ENCODE measurements at places on chromosomes 5 and 9.
A peak's percentile ranks its signal among the peaks of the same experiment; 100 is the strongest.

DNA sequence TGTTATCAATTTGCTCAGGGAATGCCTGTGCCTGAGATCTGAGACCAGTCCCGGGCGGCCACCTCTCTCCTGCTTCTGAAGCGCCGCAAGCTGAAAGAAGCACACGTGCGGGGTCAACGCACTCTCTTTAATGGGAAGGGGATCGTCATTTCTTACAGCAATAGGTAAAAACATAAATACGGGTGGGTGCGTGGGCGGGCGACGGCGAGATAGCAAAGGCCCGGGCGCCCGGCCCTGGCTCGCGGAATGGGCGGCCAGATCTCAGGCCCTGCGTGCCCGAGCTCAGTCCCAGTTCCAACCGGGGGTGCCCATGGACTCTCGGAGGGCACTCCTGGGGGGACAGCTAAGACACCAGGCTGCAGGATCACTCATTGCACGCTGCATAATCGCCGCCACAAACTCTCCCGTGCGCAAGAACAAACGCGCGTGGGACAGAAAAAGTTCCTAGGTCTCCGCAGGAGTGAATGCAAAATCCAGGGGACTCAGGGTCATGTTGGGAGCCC, 3.0 kb downstream of the NKX2-5 start:
- DNase-seq, result no peak

DNA sequence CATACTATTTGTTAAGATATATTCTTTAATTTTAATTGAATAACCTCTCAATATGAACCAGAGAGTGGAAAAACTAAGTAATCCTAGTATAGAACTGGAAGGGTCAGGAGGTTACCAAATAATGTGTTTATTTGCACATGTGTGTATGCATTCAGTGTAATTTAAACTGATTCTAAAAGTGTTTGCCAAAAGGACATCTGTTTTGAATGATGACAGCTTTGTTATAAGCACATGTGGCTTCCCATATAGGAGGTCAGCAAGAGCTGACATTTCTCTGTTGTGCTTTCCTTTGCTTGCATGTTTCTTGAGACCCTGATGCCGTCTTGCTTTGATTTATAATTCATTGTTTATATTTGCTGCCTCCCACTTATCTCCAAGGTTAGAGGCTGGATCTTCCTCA, 383.4 kb downstream of the BRINP1 start:
- DNase-seq, result no peak

DNA sequence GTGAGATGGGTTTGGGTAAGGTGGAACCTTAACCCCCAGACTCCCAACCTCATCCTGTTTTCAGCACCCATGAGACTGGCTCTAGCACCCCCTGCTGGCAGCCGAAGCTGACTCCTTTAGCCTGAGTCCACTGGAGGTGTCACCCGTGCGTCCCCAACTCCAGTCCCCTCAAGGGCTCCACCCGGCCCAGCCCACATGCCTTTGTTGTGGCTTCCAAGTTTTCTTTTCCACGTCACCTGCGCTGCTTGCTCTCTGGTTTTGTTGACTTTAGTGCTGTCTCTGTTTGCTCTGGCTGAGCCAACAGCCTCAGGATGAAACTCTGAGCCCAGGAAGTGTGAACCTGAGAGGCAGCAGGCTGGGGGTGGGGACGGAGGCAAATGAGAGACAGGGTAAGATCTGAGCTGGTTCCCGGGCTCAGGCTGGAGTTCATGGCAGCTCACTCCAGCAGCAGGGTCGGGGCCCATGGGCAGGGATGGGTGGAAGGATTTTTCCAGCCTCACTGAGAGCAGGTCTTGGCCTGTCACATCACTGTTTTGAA, 13.2 kb upstream of the AQP7 start:
- DNase-seq, result peak; percentile 76

DNA sequence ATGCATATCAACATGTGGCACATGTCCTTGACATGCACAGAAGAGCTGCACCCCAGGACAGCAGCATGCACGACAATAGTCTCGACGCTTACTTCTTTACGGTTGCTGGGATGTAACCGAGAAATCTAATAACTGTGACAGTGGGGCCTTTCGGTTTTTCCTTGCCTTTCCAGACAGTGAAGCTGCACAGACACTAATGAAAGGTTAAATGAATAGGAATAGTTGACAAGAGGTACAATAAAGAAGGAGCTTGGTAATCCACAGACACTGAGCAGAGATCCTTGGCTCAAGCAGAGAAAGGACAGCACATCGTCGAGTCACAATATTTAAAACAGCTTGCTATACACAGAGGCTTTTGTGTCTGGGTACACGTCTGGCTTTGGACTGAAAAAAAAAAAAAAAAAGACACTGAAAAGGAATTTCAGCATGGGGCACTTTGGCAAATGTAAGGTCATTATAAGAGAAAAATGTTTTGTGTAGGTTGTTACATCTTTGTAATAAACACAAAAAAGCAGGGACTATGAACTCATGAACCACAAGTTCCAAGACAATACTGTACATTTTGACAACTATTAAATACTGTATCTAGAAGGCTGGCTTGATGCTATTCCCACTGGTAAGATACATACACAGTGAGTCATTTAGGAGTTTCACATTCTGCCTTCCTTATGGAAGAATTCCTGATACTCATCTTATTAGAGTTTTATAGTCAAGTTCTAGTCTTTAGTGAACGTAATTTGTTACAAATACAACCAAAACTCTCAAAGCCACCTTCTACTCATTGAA, 5.6 kb downstream of the BNC2 start:
- DNase-seq, result no peak

DNA sequence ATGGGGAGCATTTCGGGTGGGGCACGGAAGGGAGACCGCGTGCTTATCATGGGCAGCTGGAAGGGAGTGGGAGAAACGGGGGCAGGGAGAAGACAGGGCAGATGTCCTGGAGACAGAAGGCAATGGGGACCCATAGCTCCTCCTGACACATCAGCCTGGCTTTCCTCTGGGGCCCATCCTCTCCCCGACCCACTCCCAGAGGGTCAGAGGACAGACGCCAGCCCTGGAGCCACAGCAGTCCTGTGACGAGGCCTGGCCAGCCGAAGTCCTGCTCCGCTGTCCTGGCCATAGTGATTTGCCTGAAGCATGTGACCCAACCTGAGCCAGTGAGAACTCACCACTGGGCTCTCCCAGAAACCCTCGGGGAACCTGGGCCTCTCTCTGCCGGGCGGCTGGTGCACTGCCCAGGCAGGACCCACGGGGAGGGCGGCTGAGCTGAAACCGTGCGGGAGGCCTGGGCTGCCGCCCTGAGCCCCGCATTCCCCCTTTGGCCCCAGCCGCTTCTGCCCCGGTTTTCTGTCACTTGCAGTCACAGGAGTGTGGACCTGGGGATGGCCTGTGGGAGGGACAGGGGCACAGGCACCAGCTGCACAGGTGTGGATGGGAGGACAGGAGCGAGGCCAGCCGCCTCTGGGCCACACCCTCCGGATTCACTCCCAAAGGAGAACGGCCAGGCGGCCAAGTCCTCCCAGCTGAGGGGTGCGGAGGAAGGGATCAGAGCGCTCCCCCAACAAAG, 19.8 kb downstream of the ADAMTS2 start:
- DNase-seq, result no peak

DNA sequence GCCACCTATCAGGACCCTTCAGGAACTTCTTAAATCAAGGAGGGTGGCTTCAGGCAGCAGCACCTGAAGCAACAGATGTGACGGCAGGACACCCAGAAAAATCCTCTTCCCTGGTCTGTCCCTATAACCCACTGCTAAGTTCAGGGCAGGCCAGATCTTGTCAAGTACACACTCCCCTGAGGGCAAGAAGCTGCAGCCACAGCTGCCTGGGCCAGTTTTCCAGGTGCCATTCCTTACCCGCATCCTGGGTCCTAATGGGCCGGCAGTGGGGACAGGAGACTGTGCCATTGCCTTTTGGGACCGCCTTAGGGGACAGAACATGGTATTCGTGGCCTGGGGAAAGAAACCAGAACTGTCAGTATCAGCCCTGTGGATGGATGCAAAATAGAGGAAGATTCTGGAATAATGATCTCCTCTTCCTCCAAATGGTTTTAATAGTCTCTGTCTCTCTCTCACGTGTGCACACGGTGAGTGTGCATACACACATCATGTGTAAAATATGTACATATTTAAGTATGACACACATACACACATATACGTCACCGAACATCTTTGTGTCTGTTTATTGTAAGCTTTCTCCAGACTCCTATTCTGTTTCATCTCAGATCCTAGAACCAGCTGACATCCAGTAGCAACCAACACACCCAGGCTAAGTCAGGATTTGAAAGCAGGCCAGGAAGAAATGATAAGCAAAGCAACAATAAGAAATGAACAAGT, 14.0 kb downstream of the ORM2 start:
- no peak for DNase-seq

DNA sequence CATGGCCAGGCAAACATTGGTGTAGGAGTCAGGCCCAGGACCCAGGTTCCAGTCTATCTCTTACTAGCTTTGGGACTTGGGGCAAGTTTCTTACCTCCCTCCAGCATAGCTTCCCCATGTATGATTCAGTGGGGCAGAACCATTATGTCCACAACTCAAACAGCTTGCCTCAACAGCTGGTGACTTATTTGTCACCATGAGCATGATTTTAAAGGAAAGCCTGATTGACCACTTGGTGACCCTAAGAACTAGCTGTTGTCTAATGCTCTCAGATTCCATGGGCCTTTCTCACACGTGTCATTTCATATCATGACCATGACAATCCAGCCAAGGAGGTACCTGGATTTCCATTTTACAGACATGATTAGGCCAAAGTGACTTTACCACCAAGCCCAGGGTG, 126.4 kb downstream of the TTLL11 start:
- DNase-seq, result no peak

- no peak for DNase-seq
These were observed 124.0 kb downstream of the FANCC start for GRCh38 chr9:95193480-95193879.

- no peak for DNase-seq
These were observed 206.5 kb downstream of the KCTD16 start for GRCh38 chr5:144377207-144377606.

GRCh38 chr5:73820326-73820725, 194.3 kb downstream of the ARHGEF28 start:
- DNase-seq, result no peak

DNA sequence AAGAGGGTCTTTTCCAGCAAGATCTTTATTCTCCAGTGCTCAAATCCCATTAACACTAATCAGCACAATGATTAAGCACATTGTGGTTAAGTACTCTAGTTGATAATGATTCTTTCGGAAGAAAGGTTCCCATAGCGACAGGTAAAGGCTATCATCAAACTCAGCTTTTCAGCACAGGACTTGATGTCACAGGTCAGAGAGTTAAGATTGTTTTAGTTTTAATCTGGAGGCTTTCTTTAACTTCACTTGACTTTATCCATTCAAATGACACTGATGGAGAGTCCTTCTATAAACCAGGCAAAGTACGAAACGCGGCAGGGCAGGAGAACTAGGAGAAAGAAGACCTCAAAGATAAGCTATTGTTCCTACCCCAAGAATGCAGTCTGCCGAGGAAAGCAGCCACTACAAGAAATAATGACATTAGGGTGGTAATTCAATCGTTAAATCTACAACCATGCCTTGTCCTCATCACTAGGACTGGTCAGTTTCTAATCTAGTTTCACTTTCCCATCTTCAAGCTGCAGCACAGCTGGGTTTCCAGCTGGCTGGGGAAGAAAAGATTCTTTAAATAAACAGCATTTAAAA, 4.6 kb downstream of the NRG2 start:
- DNase-seq, result no peak

DNA sequence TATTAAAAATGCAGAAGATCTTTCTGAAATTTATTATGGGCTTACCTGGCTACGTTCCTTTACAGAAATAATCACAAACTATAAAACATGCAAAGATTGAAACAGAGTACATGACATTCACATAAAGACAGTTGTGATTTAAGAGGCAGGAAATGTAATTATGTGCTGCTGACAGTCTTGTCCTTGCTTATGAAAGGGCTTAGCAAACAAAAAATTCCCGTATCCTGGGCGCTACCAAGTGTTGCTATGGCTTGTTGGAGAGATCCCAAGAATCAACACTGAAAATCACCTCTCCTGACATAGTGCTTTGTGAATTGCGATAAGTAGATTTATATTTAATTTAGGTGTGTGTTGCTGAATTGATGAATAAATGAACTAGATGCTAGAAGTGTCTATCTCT, 352.5 kb upstream of the C9orf72 start:
- no peak for DNase-seq

GRCh38 chr5:160618286-160618685, 196.6 kb downstream of the PTTG1 start:
- DNase-seq, result no peak

GRCh38 chr5:597871-598563, 14.1 kb upstream of the CEP72 start:
- DNase-seq, result no peak

DNA sequence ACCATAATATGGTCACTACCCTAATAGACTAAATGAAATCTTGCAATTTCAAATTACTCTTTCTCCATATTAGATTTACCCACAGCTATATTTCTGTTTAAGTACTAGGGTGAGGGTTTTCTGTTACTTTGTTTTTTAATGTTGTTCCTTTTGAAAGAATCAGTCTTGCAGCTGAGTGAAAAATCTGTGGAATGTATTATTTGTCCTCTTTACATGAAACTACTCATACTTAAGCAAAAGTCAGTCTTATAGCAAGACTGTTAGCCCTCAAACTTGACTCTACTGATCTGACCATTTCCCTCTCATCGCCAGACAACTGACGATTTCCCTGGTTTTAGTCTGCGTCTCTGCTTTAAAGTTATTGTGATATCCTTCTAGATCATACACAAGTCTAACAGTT, 84.0 kb downstream of the PIK3R1 start:
- no peak for DNase-seq

- DNase-seq, result no peak
These were observed 101.2 kb upstream of the TRIM32 start for GRCh38 chr9:116585896-116586295.

- DNase-seq, result no peak
These were observed 37.3 kb upstream of the TENT4A start for GRCh38 chr5:6675784-6676491.

DNA sequence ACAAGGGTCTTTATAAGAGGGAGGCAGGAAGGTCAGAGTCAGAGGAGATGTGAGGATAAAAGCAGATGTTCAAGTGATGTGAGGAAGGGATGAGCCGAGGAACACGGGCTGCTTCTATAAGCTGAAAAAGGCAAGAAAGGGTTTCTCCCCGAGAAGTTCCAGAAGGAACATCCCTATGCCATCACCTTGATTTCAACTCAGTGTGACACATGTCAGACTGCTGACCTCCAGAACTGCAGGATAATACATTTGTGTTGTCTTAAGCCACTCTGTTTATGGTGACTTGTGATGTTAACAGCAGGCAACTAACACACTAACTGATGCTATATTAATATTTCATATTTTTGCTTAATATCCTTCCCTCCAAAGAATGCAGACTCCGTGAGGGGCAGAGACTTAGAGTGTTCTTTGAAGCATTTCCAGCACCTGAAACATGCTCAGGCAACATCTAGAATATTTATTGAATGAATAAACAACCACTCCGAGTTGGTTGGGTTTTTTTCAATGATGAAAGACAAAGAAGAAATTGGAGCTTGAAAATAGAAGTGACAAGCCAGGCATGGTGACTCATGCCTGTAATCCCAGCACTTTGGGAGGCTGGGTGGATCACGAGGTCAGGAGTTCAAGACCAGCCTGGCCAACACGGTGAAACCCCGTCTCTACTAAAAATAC, 77.6 kb upstream of the ADRA1B start:
- no peak for DNase-seq

- DNase-seq, result no peak
These were observed 78.3 kb downstream of the DCP2 start for GRCh38 chr5:113054899-113055298.

All from suppressor macrophage (primary cell).